ENCODE measurements at places on chromosomes 5 and 9.

GRCh38 chr5:151643388-151643787 is 43.3 kb downstream of the SPARC start:
- peak; percentile 24 for DNase-seq

DNA sequence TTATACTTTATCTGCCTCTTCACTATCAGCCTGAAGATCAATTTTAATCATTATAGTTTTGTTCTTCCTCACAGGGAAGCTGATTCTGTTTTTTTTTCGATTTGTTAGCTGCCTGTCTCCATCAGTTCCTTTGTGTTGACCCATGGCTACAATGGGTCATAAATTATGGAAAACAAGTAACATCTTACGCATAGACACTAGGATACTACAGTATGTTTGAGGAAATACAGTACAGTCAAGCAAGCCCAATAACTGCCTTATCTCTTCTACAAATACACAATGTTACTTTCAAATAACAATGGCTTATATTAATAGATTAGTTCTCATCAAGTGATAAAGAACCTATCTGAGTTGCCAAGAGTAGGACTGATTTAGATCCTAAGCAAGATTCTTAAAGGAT is 160.5 kb upstream of the FREM1 start:
- no peak for DNase-seq

DNA sequence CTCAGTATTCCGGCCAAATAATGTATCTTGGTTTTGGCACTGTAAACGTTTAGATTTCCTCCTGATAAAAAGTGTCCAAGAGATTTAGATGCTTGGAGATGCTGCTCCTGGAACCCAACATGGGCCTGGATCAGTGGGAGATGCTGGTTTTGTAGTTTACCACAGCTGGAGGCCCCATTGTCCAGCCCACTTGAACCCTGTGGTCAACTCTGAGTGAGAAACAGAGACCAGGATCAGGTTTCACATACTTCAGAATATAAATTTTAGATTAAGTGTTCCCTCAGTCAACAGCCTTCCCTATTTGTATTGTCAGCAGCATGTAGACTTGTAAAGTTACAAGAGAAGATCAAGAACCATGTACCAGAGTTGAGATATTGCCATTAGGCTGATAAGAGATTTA is 144.7 kb upstream of the C9orf72 start:
- DNase-seq = no peak

DNA sequence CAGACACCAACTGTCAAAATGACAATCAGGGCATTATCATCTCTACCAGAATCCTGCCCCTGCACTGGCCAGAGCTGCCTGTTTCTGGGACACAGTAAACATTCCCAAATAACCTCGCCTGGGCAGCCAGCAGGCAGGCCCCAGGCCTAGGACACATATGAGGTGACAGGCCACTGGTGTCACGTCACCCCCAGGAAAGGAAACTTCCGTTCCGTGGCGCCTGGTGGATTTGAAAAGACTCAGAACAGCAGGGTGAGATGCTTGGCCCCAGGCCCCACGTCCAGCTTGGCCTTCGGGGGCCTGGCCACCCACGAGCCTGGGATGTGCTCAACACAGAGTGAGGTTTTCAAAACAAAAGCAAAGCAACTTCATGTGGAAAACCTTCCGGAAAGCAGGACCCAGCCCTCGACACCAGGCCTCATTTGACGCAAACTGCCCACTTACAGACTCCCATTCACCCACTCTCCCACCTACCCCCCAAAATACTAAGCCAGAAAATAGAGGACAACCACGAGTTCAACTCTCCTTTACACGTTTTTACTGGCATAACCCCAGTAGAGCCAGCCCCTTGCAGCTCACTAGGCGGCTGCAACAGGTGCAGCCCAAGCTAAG is 1.2 kb downstream of the SEMA4D start:
- DNase-seq = no peak

DNA sequence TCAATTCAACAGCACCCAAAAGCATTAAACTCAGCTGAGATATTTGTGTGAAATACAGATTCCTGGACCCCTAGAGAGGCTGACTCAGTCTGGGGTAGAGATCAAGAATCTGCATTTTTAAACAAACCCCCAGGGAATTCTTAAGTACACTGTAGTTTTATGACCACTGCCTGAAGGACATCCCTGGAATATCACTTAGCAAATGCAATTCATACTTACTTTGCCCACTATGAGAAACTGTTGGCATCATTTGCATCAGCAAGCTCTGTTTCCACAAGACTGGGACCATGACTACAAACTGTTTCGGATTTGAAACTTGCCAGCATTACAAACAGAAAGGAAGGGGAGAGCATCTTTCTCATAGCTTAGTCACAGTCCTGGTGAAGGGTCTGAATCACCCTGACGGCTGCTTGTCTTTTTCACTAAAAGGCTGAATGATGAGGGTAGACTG is 63.7 kb downstream of the MLLT3 start:
- DNase-seq = no peak

DNA sequence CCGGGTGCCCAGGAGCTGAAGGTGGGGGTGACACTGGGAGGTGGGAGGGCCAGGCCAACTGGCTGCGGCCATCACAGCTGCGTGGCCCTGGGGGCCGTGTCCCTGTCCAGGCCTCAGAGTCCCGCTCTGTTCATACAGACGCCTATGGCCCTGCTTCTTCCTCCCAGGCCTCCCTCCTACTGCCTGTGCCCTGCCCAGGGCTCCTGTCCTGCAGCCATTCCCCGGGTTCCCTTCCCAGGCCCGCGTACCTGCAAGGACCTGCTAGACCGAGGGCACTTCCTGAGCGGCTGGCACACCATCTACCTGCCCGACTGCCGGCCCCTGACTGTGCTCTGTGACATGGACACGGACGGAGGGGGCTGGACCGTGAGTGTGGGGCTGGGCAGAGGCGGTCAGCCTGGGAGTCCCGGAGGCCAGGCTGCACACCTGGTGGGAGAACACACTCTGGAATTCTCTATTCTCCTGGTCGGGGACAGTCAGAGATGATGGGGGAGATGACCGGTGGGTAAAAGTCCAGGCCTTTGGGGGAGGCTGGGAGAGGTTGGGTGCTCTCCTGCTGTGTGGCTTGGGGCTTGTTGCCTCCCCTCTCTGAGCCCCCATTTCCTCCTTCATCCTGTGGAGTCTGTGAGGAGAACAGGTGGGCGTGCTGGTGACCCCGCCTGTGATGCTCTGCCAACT is 4.5 kb downstream of the FCN2 start:
- no peak for DNase-seq

DNA sequence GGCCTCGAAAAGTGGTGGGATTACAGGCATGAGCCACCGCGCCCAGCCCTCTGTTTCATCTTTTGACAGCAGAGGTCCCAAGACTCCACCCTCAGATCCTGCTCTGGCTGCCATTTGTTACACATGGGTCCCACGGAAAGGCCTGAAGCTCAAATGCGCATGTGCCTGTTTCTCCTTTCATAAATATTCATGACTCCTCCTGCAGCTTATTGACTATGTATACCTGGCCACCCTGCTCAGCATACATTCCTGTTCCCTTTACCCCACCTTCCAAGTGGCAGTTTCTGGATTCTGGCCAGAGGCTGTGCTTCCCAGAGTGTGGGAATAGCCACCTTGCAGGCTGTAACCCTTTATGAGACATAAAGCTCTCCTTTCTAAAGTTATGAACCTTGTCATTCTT is 46.5 kb downstream of the AUH start:
- DNase-seq = no peak

DNA sequence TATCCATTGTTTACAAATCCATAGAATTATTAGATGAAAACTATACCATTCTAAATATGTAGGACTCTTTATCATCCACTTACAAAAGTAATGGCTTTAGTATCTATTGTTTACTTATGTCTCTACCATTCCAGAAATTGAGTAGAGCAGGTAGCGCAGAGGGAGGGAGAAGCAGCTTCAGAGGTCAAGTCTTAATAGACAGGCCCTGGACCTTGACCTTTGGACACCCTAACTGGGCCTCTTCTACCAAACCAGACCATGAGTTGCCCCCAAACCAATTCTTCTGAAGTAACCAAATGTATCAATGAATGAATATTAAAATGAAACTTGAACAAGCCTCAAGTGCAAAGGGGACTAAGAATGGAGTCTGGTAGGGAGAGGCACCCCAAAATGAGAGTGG is 124.9 kb upstream of the ANKRD55 start:
- no peak for DNase-seq

DNA sequence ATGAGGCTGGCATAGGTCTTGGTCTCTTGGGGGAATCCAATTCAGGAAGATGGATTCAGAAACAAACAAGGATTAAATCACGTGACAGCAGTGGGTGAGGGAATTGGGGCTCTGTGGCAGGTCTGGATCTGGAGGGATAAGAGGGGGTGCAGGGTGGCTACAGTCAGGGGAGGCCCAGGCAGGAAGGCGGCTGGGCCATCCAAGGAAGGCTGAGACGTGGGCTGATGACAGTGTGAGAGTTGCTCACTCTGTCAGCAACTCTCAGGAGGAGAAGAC is 65.8 kb upstream of the COL5A1 start:
- DNase-seq = no peak

- peak; percentile 17 for DNase-seq
Observed at GRCh38 chr5:178069909-178070308, 43.4 kb upstream of the N4BP3 start.

All from CD4-positive, alpha-beta T cell (primary cell).